NCI-H1092 (cell line): ENCODE measurements at places on chromosomes 2 and 18.
A peak's percentile ranks its signal among the peaks of the same experiment; 100 is the strongest.

- DNase-seq = no peak
Observed at GRCh38 chr2:240930631-240931318, 24.6 kb downstream of the CROCC2 start.

- DNase-seq = no peak
Observed at GRCh38 chr2:240244543-240244942, 104.1 kb upstream of the OTOS start.

DNA sequence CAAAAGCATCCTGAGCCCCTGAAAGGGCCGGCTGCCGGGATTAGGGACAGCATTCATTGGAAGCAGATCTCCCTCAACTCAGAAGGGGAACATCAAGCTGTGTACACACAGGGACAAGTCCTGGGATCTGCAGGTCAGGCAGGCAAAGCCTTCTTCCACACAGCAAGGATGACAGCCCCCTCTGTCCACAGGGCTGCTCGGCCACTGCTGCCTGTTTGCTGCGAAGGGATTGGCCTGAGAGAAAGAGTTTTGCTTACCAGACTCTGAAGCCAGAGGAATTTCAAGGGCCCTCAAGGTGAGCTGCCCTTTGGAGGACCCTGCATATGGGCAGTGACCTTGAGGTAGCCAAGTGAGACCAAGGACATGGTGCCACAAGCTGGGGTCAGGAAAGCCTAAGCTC is 11.1 kb downstream of the ZBTB7C start:
- no peak for DNase-seq

- DNase-seq = no peak
Observed at GRCh38 chr2:241225545-241225944, 37.1 kb downstream of the ANO7 start.

DNA sequence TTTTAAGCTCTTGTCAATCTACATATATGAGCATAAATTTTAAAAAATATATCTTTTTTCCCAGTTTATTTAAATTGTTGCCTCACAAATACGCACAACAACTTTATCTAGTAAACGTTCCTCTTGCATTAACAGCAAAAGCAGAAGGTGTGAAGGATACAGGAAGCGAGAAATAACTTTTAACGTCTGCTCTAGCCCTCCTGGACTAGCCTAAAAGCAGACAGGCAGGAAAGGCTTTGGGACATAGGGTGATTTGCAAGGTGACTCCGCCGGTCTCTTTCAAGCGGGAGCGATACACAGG is 434 bp upstream of the DUSP19 start:
- no peak for DNase-seq

DNA sequence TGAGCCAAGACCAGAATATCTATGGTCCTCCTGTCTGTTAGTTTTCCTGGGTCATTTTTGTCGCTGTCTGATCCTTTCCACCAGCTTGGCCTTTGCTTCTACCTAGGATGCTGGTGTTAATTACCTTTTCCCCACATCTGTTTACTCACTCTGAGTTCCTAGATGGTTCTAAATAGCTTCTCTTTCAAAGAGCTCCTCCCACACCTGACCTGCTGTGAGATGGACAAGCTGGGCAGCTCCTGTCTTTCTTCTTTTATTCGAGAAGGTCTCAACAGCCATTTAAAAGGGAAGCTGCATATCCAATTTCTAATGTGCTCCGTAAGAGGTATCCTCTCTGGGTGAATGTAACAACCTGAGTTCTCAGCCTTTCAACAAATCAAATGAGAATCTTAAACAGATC is 156.2 kb downstream of the HRH4 start:
- peak; percentile 32 for DNase-seq

DNA sequence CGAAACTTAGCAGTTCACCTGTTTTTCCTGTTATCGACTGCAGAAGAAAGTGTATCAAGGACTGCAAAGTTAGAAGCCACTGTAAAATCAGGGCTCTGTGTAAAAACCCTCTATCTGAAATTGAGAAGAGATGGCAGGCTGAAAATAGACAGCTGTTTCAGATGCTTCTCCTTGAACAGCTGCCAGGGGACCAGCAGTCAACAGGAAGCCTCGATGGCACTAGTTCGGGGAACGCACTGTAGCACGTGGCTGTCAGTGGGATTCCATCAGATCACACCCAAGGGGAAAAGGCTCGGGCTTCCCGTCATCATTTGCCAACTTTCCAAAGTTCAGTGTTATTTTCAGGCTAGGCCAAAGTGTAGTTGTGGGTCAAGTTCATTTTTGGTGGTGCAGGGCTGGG is 316.9 kb downstream of the TXNL1 start:
- DNase-seq = no peak

DNA sequence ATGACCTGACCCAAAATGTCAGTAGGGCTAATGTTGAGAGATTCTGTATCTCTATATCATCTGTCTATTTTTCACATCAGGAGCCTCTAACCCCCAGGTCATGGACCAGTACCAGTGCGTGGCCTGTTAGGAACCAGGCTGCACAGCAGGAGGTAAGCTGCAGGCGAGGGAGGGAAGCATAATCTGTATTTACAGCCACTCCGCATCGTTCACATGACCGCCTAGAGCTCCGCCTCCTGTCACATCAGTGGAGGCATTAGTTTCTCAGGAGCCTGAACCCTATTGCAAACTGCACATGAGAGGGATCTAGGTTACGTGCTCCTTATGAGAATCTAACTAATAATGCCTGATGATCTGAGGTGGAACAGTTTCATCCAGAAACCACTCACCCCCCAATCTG is 180.6 kb downstream of the RDH14 start:
- DNase-seq = no peak

GRCh38 chr18:45227001-45227742 is 388.1 kb upstream of the SLC14A2 start:
- DNase-seq = no peak

- DNase-seq = no peak
Observed at GRCh38 chr2:3160751-3161330, 216.8 kb downstream of the EIPR1 start.

- no peak for DNase-seq
Observed at GRCh38 chr2:181673173-181673572, 7.1 kb downstream of the NEUROD1 start.

DNA sequence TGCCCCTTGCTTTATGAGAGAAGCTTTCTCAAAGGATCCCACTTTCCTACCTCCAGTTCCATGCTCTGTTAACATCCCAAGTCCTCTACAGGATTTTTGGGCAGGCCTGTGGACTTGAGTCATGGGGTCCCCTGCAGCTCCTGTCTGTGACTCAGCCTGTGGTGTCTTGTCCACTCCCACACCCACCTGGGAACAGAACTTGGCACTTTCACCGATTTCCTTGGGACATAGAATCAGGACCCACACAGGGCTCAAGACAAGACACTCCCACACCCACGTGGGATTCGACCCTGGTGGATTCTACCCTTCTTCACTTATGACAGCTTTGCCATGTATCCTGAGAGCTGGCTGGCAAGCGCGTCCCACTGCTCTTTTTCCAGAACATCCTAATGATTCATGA is 30.7 kb upstream of the HDAC4 start:
- no peak for DNase-seq

DNA sequence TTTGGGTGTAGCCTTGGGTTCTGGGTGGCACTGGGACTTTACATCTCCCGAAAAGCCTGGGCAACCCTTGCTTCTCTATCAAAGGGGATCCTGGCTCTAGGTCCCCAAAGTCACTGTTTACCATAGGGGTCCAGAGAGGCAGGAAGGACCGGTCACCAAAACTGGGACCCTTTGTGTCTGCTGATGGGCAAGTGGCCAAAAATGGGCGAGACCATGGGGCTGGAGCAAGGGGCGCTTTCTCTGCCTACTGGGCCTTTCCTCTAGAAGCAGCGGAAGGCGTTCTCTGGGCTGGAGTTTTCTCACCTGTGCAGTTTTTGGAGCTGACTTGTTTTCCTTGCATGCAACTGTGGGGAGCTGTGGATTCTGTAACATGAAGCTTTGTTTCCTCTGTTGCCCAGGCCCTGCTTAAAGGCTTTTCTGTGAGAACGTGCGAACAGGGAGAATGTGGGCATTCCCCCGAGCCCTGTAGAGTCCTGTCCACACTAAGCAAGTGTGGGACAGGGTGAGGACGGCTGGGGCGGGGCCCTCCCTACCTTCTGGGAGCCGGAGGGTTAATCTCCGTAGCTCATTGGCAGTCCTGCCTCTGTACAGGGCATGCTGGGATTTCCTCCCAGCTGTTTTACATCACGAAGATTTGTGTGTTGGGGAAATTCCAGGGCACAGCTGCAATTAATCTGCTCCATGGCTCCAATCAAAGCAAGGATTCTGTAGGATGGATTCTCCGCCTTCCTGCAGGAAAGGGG is 50.2 kb downstream of the TGOLN2 start:
- no peak for DNase-seq

DNA sequence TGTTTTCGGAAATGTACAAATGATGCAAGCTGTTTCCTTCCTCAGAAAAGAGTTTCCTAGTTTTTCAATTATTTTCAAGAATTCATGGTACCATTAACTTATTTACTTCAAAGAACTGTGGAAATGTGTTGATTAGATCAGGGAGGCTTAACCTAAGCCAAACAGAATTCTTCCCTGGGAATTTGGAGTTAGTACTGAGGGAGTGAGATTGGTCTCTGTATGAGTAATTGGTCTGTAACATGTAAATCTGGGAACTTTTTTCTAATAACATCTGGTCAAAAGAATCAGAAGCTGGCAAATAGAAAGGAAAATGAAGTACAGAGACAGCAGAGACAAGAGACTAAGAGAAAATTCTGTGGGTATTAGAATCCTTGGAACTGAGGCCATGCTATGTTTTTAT is 145.8 kb downstream of the BABAM2 start:
- DNase-seq = no peak

DNA sequence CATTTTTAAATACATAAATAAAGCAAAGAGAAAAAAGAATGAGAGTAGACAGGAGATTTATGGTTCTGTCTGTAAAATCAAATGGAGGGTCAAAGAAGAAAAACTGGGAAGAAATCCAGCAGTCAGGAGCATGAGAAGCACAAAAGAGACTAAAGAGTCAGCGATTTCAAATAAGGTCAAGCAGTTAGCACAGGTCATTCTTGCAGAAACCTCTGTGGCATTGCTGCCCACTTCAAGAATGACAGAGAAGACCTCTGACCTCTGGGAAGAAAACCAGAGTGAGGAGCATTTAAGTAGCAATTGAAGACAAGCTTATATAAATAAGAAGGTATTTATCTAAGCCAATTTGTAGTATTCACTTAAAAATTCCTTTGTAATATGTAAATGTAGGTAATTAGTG is 172.0 kb upstream of the SPOPL start:
- no peak for DNase-seq

GRCh38 chr2:138997856-138998517 is 217.8 kb upstream of the NXPH2 start:
- no peak for DNase-seq

DNA sequence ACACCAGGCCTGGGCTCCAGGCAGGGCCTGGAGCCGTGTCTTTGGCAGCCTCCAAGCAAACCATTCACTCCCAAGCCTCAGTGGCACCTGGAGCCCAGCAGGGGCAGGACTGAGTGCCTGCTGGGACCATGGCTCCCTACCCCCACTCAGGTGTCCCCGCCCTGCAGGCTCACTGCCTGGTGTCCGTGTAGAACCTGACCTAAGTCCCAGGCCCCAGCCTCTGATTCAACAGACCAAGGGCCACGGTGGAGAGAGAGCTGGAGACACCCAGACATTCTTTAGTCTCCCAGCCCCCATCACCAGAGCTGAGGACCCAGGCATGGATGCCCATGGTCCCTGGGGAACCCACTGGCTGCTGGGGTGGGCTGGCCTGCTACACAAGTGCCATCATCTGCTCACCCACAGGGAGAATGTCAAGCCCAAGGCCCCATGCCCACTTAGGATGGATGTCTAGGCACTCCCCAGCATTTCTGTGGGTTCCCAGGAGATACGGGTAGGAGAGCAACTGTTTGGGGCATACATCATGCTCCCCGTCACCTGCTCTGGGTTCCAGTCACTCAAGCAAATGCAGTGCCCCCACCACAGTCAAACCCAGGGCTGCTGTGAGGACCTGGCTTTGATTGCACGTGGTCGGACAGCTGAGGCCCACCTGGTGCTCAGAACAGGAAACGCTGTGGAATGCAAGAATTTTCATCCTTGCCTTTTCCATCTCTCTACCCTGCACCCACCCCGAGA is 42.9 kb upstream of the ATG16L1 start:
- no peak for DNase-seq

GRCh38 chr2:12416600-12416999 is 300.1 kb upstream of the TRIB2 start:
- DNase-seq = no peak

DNA sequence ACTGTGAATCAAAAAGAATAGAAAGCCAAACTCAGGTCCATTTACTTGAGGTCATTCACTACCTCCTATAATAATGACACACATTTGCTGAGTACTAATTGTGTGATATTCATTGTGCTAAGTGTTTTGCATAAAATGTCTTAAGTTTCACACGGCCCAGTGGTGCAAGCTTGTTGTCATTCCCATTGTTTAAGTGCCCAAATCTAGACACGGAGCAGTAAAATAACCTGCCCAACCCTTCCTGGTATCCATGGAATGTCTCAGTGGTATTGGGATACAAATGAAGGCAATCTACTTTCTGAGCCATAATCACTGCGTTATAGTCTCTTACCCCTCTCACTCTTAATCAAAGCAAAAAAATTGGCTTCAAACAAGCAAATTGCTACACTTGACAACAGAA is 233.3 kb downstream of the NCKAP5 start:
- no peak for DNase-seq

DNA sequence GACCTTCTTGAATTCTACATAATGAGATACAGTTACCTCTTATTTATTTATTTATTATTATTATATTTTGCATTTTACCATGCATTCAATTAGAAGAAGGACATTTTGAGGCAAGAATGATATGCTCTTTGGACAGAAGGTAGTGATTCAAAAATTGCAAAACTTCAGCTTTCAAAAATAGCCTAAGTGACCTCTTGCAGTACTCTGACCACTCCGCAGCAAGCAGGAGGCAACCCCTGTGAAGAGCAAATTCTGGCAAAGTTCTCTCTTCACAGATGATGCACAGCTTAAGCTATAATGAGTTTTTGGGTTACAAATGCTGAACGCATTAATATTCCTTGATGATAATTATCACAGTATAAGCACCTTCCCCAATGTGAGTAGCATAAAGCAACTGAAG is 170.0 kb downstream of the ZNF521 start:
- DNase-seq = no peak

DNA sequence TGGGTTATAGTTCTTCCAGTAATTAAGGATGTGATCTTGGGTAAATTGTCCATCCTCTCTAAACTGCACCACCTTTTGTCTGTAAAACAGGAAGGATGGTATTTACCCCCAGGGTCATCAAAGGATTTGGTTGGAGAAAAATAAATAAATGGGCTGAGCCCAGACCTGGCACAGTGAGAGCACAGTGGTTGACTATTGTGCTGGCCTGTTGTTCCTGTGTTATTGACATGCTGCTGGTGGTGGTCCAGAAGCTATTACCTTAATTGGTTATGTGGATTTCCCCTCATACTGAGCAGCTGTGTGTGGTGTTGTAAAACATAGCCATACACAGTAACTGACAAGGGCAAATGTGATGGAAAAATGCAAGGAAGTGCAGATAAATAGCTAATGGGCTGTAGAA is 746 bp upstream of the IL37 start:
- peak; percentile 4 for DNase-seq

GRCh38 chr18:5705393-5705792 is 161.6 kb upstream of the EPB41L3 start:
- DNase-seq = no peak

GRCh38 chr2:20429528-20429927 is 17.3 kb upstream of the RHOB start:
- DNase-seq = no peak

GRCh38 chr2:75450068-75450467 is 110.7 kb downstream of the EVA1A start:
- DNase-seq = no peak
